Gastroesophageal sphincter (tissue), 4 donors: ENCODE measurements at places on chromosomes 6 and 20.

DNA sequence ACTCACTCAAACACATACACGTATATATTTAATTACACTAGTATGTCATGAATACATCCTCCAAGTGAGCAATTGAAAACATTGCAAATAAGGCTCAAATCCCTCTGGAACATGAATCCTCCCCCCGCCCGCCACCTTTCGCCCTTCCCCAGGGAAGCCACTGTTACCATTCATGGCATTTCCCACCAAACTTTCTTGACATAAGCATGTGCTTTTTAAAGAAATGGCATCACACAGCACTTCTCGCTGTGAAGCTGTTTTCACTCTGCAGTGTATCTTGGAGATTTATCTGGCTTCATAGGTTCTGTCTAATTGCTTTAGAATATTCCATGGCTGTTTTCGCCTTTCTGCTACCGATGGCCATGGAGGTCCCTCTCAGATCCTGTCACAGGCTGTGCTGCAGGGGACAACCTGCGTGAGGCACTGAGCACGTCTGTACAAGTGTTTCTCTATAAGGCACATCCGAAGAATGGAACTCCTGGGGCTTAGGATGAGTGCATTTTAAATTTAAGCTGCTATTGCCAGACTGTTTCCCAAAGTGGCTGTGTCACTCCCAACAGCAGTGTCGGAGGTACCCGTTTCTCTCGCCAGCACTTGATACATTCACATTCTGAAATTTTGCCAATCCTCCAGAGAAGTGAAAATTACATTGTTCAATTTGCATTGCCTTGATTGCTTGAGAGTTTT lies 22.2 kb upstream of the PHACTR3 start:
- ATAC-seq, result no peak

DNA sequence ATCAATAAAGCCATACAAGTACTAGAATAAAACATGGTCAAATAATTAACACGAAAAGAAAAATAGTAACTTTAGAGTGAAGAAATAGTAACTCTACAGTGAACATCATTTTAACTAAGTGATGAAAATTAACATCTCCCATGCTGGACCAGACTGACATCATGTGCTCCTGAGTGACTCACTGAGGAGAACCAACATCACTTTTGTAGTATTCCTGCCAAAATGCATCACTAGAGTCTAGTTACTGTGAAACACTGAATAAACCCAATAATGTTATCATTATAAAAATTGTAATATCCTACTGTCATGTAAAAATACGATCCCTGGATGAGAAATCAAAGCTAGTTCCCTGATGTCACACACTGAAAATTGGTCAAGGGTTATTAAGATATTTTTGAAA lies 361.3 kb downstream of the CD109 start:
- ATAC-seq, result no peak

GRCh38 chr6:158030380-158031300 lies 49.0 kb downstream of the SYNJ2 start:
- no peak for ATAC-seq

DNA sequence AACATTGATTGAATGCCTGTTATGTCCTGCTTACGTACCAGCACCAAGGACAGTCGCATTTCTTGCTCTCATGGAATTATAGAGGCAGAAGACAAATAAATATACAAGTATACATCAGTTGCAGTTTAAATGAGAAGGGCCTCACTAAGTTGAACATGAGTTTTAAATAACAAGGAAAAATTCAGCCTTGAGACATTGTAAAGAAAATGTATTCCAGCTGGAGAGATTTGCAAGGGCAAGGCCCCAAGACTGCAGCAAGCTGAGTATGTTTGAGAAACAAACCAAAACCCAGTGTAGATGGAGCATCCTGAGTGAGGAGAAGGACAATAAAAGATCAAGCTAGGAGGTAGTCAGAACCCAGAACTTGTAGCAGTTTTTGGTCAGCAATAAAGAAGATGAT lies 123.2 kb upstream of the BMP5 start:
- ATAC-seq, result no peak

DNA sequence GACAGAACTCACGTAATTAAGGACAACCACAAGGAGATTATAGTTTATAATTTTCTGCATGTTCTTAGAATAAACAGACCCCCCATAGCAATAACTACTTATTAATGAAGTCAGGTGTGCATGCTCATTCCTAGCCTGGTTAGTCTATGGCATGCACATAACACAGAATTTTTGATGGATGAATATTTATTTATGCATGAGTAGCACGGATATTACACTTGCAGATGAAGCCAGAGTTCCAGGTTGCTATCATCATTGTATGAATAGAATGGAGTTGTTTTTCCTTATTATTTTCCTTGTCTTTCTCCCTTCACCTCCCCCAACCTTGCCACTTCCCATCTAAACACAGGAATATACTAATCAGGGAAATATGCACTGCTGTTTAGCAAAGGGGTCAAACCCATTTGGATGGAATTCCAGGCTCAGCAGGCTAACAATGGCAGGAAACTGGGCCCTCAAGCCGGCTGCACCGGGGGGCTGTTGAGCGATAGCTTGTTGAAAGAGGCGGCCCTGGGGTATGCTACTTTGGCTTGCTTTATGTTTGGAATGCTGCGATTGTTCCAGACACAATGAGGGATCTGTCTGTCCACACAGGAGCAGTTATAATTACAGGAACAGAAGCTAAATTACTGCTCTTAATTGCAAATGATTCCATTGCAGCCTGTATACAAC lies 112.6 kb downstream of the TMEM170B start:
- peak; percentile 47 for ATAC-seq
